ENCODE measurements at places on chromosomes 13 and 19.
A peak's percentile ranks its signal among the peaks of the same experiment; 100 is the strongest.

- DNase-seq, result no peak
Observed at GRCh38 chr19:16235811-16236652, 38.3 kb downstream of the AP1M1 start.

GRCh38 chr13:29165840-29166239, 345.7 kb downstream of the MTUS2 start:
- no peak for DNase-seq

GRCh38 chr13:51825165-51825592, 19.8 kb downstream of the TMEM272 start:
- no peak for DNase-seq

DNA sequence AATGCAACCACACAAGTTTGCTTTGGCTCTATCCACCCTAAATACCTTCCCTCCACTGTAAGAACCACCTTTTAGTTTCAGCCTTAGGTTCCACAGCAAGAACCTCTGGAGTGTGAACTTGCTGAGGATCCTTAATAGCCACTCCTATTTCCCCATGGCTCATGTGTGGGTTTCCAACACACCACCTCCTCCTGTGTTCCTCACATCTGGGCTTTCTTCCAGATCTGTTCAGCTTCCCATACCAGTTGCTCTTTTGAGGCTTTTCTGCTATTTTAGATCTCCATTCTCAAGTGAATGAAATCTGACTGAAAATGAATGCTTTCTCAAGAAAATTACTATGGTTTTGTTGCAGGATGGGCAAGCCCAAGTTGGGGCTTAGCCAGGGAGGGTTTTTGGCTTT, 104.8 kb upstream of the MIR17HG start:
- DNase-seq, result no peak

GRCh38 chr13:25738342-25739196, 313.2 kb downstream of the SHISA2 start:
- peak; percentile 49 for DNase-seq

GRCh38 chr13:96229356-96229755, 139.4 kb downstream of the HS6ST3 start:
- DNase-seq, result no peak
